ENCODE measurements at places on chromosomes 4 and X.

- DNase-seq: no peak
Measured at GRCh38 chr4:105145156-105145902, 1.3 kb upstream of the TET2 start.

GRCh38 chrX:153445856-153446635 lies at the start of gene TREX2:
Gene TREX2 (minus strand): TSS chrX:153446056. CDS start chrX:153445430, 626 bp downstream.
- no peak for DNase-seq

DNA sequence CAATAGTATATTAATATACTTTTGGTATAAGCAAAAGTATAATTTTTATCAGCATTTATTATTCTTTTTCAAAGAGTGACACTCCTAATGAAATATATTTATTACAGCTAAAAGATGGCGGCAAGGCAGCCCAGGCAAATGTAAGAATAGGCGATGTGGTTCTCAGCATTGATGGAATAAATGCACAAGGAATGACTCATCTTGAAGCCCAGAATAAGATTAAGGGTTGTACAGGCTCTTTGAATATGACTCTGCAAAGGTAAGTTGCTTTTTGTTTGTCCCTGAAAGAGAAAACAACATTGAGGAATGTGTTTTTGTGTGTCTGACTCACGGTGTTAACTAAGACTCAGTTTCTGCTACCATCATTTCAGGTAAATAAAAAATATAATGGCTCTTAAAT lies 71.9 kb downstream of the PDLIM5 start:
- DNase-seq: no peak

- no peak for DNase-seq
Measured at GRCh38 chr4:177681902-177682301, 239.7 kb upstream of the AGA start.

- DNase-seq: no peak
Measured at GRCh38 chr4:93396272-93396671, 432.3 kb upstream of the ATOH1 start.

- no peak for DNase-seq
Measured at GRCh38 chr4:173531086-173531965, 1.3 kb upstream of the HAND2 start.

DNA sequence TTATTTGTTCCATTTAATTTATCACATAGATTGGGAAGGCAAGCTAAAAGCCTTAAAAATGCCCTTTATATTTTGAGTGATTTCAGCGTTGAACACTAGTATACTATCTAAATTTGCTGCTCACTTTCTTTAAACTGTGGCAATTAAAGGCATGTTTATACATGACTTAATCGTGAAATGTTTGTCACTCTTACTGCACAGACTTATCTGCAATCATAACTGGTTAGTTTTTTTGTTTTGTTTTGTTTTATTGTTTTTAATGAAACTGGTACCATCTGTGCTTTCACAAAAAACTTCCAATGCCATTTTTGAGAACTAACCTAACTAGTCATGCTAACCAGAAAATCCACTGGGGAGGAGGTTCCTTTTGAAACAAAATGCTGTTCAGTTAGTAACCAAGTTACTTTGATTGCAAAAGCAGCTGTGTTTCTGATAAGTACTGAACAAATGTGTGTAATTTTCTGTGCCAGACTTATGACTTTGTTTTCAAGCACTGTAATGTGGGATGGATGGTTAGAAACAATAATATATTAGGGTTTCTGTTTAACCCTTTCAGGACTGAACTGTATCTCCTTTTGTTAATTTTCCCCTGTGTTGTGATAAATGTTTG lies 56.1 kb downstream of the CCKAR start:
- no peak for DNase-seq

DNA sequence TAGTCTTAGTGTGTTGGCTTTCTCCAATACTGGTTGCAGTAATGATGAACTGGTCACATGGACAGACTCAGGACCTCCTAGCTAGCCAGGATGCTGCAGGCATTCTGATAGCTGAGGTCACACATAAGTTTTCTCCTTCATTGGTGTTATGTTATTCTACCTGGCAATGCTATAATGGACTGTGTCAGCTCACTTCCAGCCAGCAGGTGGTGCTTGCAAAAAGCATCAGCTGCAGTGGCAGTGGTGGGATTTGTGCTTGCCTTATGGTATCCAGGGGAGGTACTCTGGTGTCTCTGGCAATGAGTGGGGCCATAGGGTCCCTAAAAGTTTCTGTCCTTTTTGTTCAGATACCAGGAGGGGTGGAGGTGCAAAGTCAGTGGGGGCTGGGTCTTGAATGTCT lies 33.6 kb downstream of the ZNF330 start:
- DNase-seq: no peak

GRCh38 chr4:151325111-151325948 lies at the start of gene SH3D19:
Gene SH3D19 (minus strand): TSS chr4:151325605. CDS start chr4:151325352, 253 bp downstream.
- no peak for DNase-seq

DNA sequence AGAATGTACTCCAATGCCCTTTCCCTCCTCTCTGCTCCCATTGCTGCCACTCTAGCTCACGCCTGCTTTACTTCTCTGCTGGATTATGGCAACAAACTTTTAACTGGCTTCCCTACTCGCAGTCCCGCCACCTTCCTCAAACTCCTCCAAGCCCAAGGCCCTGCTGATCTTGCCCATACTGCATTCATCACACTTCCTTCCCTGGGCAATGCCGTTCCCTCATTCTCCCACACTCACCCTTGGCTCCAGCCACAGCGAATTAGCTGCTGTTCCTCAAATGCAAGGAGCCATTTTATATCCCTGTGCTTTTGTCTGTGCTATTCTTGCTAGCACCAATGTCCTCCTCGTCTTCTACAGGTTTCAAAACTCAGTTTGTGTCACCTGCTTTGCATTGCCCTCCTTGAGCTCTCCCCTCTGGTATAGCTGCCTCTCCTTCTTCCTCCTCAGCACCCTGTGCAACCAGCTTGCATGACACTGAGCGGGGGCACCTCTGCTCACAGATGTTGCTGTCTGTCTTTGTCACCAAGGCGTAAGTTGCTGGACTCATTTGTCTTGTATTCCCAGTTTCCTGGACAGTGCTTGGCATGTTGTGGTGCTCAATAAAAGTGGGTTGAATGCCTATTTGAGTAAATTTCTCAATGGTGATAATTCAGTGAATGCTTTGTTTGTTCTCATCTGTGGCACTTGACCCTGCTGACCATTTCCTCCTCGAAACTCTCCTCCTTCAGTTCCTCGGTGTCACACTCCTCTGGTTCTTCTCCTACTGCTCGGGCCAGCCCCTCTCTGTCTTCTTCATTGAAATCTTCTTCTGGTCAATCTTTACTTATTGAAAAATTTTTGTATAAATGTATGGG lies 22.4 kb upstream of the MGST2 start:
- no peak for DNase-seq

- no peak for DNase-seq
Measured at GRCh38 chr4:183240581-183241321, 79.3 kb downstream of the CLDN22 start.

DNA sequence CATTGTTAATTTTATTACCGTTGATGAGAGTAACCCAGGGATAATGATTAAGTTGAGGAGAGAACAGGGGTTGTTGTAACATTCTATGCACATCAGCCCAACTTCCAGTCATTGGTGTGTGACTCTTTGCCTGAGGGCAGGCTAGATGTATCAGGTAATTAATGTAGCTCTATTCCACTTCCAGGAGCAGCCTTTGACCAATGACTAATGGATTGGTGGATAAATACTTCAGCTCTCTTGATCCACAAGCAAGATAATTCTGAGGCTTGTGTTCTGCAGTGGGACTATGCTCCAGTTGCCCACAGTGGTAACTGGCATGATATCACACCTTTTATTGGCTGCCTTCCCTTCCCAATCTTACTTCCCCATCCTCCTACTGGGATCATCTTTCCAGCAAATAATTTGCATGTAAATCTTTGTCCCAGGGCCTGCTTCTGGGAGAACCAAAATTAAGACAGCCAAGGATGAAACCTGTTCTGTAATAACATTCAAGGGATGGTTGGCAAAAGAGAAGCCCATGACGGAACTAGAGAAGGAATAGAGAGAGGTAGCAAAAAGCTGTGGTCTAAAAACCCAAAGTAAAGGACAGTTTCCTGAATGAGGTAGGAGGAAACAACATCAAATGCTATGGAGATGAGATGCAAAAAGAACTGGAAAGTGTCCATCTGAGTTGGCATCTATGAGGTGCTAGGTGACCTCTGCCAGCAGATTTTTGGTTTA lies 241.4 kb upstream of the RPS6KA3 start:
- DNase-seq: no peak

GRCh38 chr4:16765546-16765945 lies 132.9 kb downstream of the LDB2 start:
- DNase-seq: no peak

DNA sequence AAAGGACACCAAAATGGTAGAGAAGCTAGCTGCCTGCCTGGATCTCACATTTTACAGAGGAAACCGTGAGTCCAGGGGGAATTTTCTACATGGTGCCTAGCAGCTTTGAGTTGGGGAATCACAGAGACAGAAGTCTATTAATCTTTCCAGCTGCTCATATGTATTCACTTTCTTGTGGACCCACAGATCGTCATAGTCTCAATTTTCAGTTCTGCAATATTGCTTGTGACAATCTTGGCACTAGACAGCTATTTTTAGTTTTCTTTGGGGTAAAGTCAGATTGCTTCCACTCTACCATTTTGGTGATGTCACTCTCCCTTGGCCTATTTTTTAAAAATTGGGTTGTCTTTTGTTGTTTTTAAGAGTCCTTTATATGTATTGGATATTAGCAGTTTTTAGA lies 233.4 kb upstream of the STK26 start:
- DNase-seq: no peak

GRCh38 chr4:24472514-24473308 lies 111.6 kb downstream of the DHX15 start:
- DNase-seq: peak; percentile 17

GRCh38 chrX:23756165-23756564 lies 13.1 kb upstream of the ACOT9 start:
- DNase-seq: no peak

GRCh38 chr4:183888564-183888963 lies 16.5 kb upstream of the STOX2 start:
- DNase-seq: no peak

GRCh38 chrX:140821280-140821679 lies 111.7 kb downstream of the LINC00632 start:
- DNase-seq: no peak

- no peak for DNase-seq
Measured at GRCh38 chr4:148311526-148311925, 130.7 kb downstream of the NR3C2 start.

- no peak for DNase-seq
Measured at GRCh38 chrX:118225711-118226428, 109.3 kb upstream of the KLHL13 start.

DNA sequence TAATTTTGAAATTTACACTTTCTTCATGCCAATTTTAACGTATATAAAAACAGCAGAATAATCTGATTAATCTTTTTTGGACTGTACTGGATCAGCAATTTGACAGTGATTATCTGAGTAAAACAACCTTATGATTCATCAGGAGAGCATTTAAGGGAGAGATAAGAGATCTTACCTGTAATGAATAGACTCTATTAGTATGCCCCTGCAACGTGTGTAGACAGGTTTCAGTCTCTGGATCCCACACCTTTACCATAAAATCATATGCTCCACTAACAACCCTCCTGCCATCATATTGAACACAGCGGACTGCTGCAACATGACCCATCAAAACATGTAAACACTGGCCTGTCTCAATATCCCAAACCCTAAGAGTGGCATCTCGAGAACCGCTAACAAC lies 210.1 kb downstream of the FBXW7 start:
- no peak for DNase-seq

- DNase-seq: no peak
Measured at GRCh38 chr4:31947101-31947500, 1226.9 kb downstream of the PCDH7 start.

DNA sequence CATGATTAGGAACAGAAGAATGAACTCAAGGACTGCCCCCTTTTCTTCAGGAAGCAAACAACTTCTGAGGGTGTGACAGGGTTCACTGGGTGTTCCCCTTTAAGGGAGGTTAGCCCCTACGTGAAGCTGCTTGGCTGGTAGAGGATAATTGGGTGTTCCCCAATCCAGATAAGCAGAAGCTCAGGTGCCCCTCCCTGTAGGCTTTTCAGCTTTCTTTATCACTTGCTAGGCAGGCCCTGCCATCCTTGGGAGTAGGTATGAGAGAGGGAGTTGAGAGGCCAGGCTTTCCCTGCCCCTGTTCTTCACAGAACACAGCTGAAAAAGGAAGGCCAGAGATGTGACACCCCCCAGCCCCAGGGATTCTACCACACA lies 44.2 kb downstream of the RTL9 start:
- DNase-seq: no peak

DNA sequence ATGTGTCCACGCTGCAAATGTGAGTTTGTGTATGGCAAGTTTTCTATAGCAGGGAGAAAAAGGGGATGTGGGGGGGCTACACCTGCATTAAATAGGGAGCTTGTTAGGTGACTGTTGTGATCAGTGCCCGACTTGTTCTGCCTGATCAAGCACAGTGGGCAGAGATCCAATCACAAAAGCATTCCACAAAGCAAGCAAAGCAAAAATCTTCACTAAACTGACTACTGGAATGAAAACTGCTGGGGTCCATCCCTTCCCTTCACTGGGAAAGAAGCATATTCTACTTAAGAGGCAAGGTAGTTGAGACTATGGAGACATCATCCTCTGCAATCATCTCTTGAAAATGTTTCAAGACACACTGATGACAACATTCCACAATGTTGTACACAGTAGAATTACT lies 5.2 kb downstream of the IRS4 start:
- DNase-seq: no peak

DNA sequence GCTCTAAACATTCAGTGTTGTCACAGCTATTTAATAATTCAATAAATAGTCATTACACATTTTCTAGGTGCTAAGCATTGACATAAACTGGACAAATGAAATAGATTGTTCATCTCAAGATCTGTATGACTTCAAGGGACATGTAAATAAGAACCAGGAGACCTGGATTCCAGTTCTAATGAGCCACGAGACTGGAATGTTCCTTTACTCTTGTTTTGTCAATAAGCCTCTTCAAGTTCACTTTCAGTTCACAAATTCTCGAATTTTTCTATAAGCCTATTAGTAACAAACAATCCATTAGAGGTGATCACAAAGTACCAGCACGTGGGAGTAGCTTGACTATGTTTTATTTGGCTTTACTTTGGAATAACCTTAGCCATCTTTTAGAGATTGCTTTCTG lies 514.0 kb upstream of the SMIM31 start:
- no peak for DNase-seq

DNA sequence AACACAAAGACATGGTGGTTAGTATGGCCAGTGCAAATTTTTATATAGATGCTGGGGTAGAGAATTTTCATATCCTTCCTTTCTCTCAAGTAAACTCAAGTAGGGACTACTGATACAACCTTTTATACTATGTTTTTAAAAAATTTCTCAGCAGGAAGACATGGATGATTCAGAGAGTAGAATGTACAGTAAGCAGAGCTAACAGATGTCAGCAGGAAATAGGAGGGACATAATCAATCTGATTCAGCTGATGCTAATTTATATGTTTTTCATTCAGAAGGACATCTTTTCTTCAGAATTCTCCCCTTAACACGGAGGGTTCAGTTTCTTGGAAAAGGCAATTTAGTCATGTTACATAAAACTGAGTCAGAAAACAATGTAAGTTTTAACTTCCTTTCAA lies 95.4 kb downstream of the GRIA2 start:
- no peak for DNase-seq
